ENCODE measurements at places on chromosomes 6 and 20.
A peak's percentile ranks its signal among the peaks of the same experiment; 100 is the strongest.

GRCh38 chr6:139701003-139701402 is 326.6 kb upstream of the CITED2 start:
- no peak for DNase-seq

DNA sequence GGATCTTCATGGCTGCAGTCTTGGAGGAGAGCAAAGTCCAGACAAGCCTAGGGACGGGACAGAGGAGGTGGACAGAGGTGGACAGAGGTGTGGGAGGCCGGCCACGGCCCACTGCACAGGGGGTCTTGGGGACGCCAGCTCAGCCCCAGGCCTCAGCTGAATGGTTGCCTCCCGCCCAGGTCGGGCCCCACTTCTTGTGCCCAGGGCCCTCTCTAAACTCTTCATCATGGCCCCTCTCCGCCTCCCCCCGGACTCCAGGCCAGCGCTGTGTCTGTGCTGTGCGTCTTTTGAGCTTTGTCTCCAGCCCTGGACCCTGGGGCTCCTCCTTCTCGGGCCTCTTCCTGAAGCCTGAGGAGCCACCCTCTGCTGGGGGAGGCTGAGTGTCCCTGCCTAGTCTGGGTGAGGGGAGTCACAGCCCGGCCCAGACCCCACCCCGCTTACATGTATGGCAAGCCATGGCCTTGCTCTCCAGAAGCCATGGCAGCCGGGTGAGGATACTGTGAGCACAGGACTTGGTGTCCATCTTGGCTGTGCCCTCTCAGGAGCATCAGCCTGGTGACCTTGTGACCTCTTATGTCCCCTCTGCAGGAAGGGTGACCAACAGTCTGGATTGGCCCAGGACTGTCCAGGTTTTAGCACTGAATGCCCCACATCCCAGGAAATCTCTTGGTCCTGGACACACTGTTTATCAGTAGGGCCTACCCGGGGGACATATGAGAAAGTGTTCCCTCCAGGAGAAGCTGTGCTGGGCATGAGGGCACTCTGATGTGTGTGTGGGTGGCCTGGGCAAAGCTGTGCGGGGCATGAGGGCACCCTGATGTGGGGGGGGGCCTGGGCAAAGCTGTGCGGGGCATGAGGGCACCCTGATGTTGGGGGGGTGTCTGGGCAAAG is 9.4 kb upstream of the NPBWR2 start:
- DNase-seq = no peak

GRCh38 chr20:10898552-10898951 is 224.8 kb upstream of the JAG1 start:
- no peak for DNase-seq

GRCh38 chr6:35370785-35371493 is 28.6 kb downstream of the PPARD start:
- DNase-seq = no peak

GRCh38 chr6:109235481-109236038 is 140.3 kb downstream of the CEP57L1 start:
- no peak for DNase-seq

DNA sequence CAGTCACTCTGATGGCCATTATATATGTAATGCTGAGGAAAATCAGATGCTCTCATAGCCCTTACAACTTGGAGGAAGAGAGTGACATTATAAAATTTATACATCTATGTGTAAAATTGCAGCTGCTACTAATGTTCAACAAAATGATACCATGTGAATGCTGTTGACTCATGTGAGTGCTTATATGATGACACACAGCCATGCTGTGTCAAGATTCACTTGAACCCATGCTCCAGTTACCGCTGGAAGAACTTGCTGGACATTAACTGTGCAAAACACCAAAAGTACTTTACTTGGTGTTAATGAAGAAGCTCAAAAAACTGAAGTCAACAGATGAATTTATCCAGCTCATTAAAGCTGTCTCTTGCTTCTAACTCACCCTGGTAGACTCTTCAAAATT is 318.9 kb upstream of the PLCB4 start:
- no peak for DNase-seq

DNA sequence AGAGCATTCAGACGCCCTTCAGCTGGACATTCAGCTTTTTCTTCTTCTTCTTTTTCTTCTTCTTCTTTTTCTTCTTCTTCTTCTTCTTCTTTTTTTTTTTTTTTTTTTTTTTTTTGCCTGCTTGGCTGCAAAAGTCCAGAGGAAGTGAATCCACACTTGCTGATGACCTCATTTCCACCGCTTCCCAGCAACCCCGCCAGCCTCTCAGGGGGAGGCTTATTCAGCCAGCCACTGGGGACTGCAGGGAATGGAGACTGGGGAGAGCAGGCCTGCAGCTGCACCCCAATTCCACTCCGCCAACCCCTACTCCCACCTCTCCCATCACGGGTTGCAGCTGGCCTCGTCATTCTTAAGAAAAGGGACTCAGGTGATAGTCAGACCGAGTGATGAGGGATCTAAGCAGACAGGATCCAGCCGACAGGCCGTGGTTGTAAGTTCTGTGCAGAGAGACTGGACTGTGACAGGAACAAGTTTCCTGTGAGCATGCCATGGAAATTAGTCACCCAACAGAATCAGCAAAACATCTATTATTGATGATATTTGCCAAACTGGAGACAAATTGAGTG is 59.0 kb upstream of the QKI start:
- peak; percentile 62 for DNase-seq

DNA sequence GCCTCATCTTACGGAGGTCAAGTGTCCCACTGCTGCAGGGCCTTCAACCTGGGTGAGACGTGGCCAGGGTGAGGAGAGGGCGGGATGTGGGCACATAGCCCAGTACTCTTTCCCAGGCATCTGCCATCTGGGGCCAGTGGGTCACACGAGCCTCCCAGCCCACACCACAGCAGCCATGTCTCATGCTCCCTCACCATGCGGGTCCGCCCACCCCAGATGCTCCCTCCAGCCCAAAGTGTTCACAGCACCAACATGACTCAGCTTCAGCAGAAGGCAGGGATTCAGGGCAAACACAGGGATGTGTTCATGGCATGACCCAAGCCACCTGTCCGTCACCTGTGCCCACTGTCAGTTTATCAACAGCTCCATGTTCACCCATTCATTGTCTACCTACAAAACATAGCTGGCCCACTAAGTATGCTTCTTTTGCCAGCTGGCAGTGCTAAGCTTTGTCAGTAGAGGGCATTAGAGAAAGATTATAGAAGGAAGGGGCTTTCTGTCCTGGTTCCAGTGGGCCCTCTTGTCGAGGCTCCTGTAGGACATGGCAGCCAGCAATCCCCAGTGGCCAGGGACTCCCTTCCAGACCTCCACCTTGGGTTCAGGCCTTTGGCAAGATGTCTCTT is 109.2 kb downstream of the FOXF2 start:
- no peak for DNase-seq

DNA sequence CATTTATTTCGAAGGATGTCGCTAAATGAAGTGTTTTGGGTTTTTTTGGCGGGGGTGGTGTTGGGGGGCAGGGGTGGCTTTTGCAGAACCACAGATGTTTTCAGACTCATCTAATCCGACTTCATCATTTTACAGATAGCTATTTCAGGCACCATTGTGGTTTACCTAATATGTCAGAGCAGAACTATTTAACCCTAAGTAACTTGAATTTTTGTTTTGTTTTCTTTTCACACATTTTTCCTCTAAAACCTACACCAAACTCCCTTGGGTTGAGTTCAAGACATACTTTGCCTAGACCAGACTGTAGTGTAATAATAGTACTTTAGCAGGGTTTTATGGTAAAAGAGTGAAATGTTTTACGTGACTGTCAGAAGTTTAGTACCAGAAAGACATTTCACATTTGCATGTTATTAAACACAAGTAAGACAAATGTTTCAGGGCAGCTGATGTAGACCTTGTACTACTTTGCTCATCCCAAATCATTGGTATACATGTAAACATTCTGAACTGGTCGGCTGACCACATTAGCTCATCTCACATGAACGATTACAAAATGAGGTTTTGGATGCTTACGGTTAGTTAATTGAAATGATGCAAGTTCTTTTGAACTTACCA is 37.7 kb downstream of the MAP3K4 start:
- DNase-seq = no peak
